T-helper 1 cell (primary cell): ENCODE measurements at places on chromosomes 2 and 18.

DNA sequence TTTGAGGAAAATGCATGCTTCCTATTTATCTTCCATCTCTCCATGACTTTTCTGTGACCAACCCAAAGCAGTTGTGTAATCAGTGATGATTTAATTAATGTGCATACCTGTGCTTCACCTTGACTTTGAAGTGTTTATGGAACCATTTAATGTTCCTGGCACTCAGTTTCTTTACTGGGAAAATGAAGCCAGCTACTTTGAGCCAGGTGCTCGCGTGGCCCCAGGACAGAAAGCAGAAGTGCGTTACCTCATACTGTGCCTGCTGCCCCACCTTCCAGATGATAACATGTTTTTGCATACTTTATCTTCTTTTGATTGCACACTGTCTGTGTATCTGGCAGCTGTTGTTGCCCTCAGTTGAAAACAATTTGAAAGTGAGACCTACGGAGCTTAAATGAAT, 61.3 kb downstream of the PMAIP1 start:
- no peak for DNase-seq

DNA sequence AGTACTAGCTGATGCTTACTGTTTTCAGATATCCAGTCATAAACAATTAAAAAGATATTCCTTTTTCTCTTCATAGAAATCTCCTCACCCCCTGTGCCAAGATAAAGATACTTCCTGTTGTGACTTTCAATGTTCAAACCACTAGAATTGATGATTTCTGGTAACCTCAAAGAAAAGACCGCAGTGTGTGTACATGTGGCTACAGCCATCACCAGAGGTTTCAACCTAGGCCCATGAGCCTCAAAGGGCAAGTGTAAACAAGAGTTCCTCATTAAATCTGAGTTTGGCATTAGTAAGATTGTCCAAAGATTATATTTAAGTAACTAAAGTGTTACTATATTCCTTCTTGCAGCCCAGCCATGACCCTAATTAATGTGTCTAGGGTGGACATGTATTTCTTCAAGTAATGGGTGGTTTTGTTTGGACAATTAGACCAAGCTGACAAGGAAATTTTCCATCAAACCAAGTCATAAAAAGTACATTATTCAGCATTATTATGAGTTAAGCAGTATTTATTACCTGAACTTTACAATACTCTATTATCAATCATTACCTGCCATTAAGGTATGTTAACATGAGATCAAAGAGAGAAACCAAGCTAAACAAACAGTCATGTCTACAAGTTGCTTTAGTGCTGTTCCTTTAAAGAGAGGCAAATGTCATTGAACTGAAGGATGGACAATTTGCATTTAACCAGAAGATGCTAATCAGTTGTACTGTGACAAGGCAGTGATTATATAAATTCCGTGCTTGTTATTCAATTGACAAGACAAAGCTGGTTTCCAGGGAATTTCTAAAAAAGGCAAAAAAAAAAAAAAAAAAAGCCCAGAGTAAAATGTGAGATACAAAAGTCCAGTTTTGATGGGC, 382.7 kb downstream of the LNPK start:
- DNase-seq: no peak

- DNase-seq: no peak
Measured at GRCh38 chr18:4399929-4400328, 55.2 kb downstream of the DLGAP1 start.

- no peak for DNase-seq
Measured at GRCh38 chr18:75696391-75696790, 268.9 kb upstream of the SMIM21 start.

GRCh38 chr2:42813763-42814162, 21.4 kb upstream of the HAAO start:
- no peak for DNase-seq

DNA sequence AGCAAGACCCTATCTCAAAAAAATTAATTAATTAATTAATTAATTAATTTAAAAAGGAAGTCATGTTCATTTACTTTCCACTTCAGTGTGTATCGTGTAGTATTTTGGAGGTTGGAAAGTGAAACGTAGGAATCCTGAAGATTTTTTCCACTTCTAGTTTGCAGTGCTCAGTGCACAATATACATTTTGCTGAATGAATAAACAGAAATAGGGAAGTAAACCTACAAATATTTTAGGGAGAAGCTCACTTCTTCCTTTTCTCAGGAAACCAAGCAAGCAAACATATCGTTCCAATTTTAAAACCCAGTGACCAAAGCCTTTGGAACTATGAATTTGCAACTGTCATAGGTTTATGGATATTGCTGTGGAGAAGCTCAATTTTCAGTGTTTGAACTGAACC, 27.8 kb downstream of the SLC14A1 start:
- DNase-seq: no peak

DNA sequence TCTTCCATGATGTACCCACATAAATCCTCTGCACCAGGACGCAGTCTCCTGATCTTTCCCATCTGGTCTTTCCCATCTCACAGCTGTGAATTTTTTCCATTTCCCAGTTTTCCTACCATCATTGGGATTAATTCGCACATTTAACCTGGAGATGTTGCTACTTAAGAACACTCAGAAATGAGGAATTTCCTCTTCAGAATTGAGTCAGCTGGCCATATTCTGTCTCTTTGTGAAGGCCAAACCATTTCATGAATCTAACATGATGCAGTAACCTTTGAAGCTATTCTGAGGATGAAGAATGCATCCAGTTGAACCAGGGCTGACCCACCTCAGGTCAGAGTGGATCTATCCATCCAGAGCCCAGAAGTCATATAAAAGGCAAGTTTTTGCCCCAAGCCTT, 326.8 kb downstream of the SETBP1 start:
- no peak for DNase-seq

DNA sequence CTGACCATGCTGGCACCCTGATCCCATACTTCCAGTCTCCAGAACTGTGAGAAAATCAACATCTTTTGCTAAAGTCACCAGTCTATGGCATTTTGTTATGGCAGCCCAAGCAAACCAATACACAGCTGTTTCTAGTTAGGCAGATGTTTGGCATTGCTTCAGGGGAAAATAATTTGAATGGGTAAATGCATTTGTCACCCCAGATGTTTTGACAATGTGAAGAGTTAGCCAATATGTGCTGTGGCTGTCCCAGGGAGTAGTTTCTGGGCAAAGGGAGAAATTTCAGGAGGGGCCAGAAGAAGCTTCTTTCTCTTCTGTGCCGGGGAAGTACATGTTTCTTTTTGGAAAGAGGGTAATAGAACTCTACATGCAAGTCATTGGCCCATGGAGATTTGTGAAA, 619.0 kb downstream of the SLC4A3 start:
- no peak for DNase-seq

GRCh38 chr2:224259831-224260230, 142.1 kb downstream of the FAM124B start:
- no peak for DNase-seq

DNA sequence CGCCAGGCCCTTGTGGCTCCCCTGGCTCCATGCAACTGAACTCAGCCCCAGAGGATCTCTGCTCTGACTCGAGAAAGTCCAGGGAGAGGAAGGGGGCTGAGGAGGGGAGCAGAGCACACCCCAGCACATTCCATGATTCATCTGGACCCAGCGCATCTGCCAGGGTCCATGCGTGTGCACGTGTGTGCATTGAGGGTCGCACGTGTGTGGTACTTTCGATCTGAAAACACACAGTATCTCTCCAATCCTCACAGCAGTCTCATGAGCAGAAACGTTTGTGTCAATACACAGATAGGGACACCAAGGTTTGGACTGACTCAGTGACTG, 146.4 kb upstream of the ID2 start:
- DNase-seq: no peak

- peak; percentile 10 for DNase-seq
Measured at GRCh38 chr2:39728941-39729351, 50.1 kb downstream of the THUMPD2 start.

DNA sequence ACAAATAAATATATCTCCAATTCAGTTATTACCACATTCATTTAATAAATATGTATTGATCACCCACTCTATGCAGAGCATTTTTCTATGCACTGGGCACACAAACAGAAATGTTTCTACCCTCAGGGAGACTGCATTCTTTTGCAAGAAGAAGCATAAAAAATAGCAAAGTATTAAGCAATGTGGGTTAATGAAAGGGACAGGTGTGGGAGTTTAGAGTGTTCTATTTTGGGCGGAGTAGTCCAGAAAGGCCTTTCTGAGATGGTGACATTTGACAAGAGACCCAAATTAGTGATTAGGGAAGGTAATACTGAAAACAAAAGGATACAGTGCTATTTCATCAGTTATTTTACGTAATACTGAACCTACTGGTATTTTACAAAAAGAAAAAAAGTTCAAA, 394.3 kb upstream of the CHST9 start:
- DNase-seq: no peak

- DNase-seq: peak; percentile 22
Measured at GRCh38 chr2:96143231-96143847, 1.9 kb downstream of the DUSP2 start.

DNA sequence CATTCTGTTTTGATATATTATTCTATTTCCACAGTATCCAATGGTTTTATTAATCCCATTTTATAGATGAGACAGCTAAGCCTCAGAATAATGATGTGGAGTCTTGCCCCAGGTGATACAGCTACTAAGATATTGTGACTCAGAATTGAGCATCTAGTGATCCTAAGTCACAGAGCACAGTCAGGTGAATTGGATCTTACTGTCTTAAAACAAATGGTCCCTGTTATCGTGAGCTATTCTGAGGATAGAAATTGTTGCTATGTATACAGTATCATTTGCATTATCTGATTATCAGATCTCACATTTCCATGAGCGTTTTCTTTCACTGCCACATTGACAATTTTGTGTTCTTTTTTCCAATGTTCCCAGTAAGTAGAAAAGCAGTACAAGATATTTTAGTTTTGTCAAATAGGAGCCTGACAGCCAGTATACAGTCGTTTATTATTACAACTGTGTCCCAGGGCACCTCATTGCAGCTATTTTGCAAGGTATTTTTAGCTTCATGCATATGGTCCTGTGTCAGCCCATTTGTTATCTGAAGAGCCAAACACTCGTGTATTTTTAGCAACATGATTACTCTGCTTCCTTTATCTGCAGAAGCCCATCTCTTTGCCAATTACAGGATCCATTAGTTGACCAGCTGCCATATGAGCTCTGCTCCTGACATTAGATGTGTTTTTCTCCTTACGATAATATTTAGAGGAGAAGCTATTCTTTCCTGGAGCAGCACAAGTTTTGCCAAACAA, 25.1 kb upstream of the SGPP2 start:
- DNase-seq: no peak

DNA sequence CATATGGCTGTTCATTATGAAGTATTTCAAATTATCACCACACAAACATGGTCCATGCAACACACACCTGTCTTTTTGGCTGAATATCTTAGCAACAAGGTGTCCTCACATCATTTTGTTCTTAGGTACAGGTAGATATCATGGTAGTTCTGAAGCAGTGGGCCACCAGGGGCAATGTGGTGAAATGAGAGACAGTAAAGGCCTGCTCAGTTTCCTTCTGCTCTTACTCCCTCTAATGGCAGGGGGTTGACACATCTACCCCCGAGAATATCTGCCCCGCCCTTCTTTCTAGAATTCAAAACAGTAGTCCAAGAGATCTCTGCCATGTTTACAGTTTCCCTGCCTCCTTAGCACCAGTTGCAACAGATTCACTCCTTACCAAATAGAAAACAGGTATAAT, 147.0 kb upstream of the KLHL14 start:
- no peak for DNase-seq

GRCh38 chr2:161417438-161418274, 1.6 kb downstream of the TBR1 start:
- no peak for DNase-seq

- no peak for DNase-seq
Measured at GRCh38 chr2:69211686-69212085, 175.3 kb downstream of the GFPT1 start.

- peak; percentile 70 for DNase-seq
Measured at GRCh38 chr2:240851078-240851991, 17.3 kb upstream of the AGXT start.

GRCh38 chr2:60957643-60958042, 59.9 kb upstream of the PEX13 start:
- no peak for DNase-seq

DNA sequence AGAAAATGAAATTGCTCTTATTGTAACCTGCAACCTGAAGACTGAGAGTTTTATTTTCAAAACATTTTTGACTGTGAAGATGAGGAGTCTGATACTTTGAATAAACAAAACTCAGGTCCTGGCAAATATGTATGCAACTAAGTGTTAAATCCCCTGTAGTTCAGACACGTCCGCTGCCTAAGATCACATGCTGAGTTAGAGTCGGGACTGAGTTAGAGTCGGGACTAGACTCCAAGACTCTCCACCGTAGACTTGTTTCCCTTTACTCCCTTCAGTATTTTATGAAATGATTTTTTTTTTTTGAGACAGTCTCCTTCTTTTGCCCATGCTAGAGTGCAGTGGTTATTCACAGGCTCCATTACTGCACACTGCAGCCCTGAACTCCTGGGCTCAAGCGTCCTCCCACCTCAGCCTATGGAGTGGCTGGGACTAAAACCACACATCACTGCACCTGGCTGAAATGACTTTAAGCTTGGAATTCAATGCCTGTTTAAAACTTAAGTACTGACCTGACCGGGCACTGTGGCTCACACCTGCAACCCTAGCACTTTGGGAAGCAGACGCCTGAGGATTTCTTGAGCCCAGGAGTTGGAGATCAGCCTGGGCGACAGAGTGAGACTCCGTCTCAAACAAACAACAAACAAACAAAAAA, 28.0 kb upstream of the PMAIP1 start:
- no peak for DNase-seq

DNA sequence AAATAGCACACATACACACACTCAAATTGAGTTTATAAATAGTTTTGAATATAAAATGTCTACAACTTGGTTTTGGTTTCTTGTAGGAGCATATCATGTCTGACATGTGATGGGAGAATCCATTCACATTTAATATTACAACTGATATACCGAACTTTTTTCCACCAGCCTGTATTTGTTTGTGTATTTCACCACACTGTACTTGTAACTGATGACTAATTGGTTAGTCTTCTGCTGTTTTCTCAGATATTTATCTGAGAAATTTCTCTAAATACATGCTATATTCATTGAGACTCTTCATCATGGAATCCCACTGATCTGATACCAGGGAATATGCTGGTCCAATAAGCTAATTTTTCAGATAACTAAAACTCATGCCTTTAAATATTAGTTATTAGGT, 56.3 kb upstream of the UBXN4 start:
- DNase-seq: no peak

- peak; percentile 28 for DNase-seq
Measured at GRCh38 chr2:88831792-88832248, 140.3 kb downstream of the RPIA start.

GRCh38 chr2:65357959-65358294, 74.5 kb downstream of the SPRED2 start:
- DNase-seq: peak; percentile 35

- no peak for DNase-seq
Measured at GRCh38 chr2:96828874-96829273, 12.8 kb downstream of the CNNM3 start.
